ENCODE measurements at places on chromosomes 3 and 15. TPM values are rescaled to one million over a fixed set of nuclear protein-coding genes. Genes with fewer than 3 reads are reported as not detected.

Gene POPDC2
- total RNA-seq, result 1.3 TPM

GRCh38 chr3:9135526-9135925 lies 113.9 kb downstream of the SRGAP3 start:
- DNase-seq, result no peak

DNA sequence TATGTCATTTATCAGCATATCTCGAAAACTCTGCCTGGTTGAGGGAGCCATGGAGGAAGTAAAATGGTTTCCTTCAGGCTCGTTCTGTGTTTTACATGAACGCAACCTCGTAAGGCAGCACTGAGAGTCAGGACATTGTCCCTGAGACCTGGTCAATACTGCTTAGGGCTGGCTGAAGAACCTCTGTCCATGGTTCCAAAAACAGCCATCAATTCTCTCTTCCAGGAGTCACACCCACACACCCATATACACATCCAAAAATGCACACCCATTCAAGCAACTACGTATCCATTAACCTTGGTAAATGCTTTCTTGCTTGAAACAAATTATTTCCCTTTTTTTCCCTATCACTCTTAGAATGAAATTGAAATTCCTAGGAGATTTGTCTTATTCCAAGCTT lies 91.0 kb upstream of the CHL1 start:
- DNase-seq, result no peak

- no peak for DNase-seq
These were observed 346.2 kb downstream of the SLC9A9 start for GRCh38 chr3:143502081-143502480.

Measured in fibroblast of villous mesenchyme (primary cell).